ENCODE measurements at places on chromosomes 1 and 21. TPM values are rescaled to one million over a fixed set of nuclear protein-coding genes. Genes with fewer than 3 reads are reported as not detected.

DNA sequence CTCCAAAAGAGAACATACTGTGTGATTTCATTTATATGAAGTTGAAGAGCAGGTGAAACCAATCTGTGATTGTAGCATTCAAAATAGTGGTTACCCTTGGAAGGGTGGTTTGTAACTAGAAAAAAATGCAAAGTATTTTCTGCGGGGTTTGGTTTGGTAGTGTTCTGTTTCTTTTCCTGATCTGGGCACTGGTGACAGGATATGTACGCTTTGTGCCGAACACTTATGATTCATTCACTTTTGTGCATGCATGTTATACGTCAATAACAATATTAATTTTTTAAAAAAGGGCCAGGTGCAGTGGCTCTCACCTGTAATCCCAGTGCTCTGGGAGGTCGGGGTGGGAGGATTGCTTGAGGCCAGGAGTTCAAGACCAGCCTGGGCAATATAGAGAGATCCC, 63.8 kb downstream of the CD34 start:
- H3K4me1 ChIP-seq = peaks cover 62% of the 10 kb centered on the region
- H3K36me3 ChIP-seq = peaks cover 47% of the 10 kb centered on the region
- no peak overlapping the region for H3K4me3 ChIP-seq

GRCh38 chr1:92315766-92316599, 17.1 kb downstream of the RPAP2 start:
- H3K4me3 ChIP-seq = no peak overlapping the region
- H3K36me3 ChIP-seq = peaks cover 6% of the 10 kb centered on the region
- no peaks in the 10 kb centered on the region for H3K27me3 ChIP-seq
- H3K4me1 ChIP-seq = no peaks in the 10 kb centered on the region

DNA sequence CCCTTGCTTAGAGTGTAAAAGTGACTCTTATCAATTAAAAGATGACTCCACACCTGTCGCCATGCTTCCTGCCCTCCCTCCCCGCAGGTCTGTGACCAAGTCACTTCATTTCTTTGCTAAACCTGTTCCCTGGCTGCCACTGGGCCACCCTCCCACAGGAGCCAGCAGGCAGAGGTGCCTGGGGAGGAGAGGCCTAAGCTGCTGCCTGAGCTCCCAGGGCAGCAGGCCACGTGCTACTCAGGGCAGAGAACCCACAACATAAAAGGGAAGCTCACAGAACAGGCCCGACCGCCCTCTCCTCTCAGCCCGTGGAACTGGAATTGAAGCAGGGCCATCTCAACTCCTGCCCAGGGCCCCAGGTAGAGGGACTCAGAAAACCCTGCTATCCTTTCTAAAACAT, 4.9 kb downstream of the C1orf198 start:
- peaks cover 2% of the 10 kb centered on the region for H3K27me3 ChIP-seq
- peak overlapping the region; percentile 34 for H3K27ac ChIP-seq
- H3K4me3 ChIP-seq = peak overlapping the region; percentile 19
- peaks cover 55% of the 10 kb centered on the region for H3K36me3 ChIP-seq

- no peaks in the 10 kb centered on the region for H3K36me3 ChIP-seq
- H3K4me3 ChIP-seq = no peak overlapping the region
- DNase-seq = no peak
- peaks cover 5% of the 10 kb centered on the region for H3K27me3 ChIP-seq
Measured at GRCh38 chr1:99669821-99670220, 23.9 kb downstream of the PALMD start.

DNA sequence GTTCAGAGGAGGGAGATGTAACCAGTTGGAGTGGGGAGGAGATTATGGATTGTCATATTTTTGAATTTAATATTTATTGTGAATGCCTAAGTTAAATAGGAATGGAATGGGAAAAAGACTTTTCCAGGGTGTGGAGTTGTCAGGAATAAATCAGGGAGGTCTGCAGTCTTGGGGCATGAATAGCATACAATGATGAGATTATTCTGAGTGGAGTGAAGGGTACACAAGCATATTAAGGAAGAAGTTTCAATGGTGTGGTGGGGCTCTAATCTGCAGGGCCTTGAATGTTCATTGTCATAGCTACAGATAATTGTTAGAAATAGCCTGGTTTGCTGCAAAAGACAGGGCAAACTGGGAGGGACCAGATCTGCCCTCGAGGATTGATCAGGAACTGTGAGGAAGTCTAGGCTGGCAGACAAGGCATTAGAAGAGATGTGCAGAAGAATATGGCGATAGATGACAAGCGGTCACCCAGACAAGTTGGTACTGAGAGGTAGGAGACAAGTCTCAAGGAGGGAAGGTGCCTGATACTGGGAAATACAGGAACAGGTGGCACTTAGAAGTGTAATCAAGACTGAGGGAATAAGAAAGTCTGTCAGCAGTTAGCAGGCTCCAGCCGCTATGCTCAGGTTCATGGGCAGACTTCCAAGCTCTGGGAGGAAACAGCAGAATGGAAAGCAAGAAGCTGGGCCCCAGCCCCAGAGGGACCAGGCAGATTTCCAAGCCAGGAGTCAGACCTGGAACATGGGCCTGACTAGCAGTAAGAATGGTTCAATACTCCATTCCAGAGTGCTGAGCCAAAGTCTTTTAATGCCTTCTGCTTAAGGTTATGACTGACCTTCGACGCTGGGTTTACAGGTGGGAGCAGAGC, 20.9 kb upstream of the RGL1 start:
- no peak overlapping the region for H3K27ac ChIP-seq
- H3K27me3 ChIP-seq = peaks cover 1% of the 10 kb centered on the region
- peaks cover 6% of the 10 kb centered on the region for H3K36me3 ChIP-seq
- DNase-seq = peak; percentile 30

- no peak for DNase-seq
- H3K27me3 ChIP-seq = peaks cover 2% of the 10 kb centered on the region
- H3K36me3 ChIP-seq = no peaks in the 10 kb centered on the region
Measured at GRCh38 chr1:209377995-209378394, 205.5 kb upstream of the CAMK1G start.

DNA sequence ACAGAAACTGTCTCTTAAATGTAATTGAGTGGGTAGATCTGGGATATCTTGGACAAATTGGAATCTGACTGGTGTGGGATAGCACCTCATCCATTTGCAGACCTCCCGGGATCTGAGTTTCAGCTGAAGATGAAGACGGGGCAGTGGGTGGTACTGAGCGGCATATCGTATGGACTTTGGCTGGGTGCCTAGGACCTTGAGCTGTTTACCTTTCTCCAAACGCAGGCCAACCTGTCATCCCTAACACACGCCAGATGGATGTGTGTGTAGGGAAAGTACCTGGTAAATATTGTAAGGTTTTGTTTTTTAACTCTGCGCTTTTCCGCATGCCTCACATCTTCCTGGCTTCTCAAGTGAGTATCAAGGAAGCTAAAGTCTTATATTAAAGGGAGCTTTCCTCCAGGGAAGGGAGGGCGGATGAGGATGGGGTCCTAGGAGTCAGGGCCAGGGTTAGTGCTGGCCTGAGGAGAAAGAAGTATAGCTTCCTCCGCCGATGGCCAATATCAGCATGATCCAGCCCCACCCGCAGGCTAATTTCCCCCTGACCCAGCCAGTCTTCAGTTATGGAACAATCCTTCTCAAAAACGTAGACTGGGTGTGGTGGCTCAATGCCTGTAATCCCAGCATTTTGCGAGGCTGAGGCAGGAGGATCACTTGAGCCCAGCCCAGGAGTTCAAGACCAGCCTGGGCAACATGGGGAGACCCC, 26.2 kb downstream of the ATP8B2 start:
- peaks cover 21% of the 10 kb centered on the region for H3K36me3 ChIP-seq
- DNase-seq = no peak
- peaks cover 21% of the 10 kb centered on the region for H3K4me1 ChIP-seq
- peaks cover 2% of the 10 kb centered on the region for H3K27me3 ChIP-seq
- no peak overlapping the region for H3K27ac ChIP-seq

- H3K4me1 ChIP-seq = peaks cover 65% of the 10 kb centered on the region
- no peaks in the 10 kb centered on the region for H3K27me3 ChIP-seq
- H3K36me3 ChIP-seq = peaks cover 13% of the 10 kb centered on the region
- DNase-seq = no peak
- H3K4me3 ChIP-seq = peak overlapping the region; percentile 99
- H3K27ac ChIP-seq = peak overlapping the region; percentile 92
Measured at GRCh38 chr1:164562947-164563520, 4.0 kb downstream of the PBX1 start.

- H3K36me3 ChIP-seq = peaks cover 6% of the 10 kb centered on the region
- H3K27ac ChIP-seq = no peak overlapping the region
- no peak for DNase-seq
- no peak overlapping the region for H3K4me3 ChIP-seq
Measured at GRCh38 chr1:20666146-20666545, 5.0 kb upstream of the DDOST start.

DNA sequence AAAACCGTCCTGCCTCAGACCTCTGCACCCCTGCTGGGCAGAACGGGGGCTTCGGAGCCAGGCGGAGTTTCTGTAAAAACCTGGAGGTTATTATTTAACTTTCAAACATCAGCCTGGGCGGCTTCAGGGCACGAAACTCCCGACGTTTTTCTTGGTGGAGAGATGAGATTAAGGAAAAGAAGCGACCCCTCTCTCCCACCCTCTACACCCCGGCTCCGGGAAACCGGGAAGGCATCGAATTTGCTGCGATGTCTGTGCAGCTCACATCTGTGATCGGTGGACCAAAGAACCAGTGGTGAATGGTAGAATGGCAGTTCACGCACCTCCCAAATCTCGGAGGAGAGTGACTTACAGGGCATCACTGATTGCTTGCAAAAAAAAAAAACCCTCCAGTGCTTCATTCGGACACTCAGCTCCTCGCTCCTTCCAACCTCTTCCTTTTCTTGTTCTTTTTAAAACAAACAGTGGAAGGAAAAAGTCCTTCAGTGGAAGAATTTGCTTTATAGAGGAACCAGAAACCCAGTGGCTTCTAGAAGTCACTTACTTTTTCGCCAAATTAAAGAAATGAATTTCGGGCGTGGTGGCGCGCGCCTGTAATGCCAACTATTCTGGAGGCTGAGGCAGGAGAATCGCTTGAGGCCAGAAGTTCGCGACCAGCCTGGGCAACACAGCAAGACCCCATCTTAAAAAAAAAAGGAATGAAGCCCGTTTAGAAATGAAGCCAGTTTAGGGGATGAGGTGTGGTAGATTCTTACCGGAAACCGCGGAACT, 884 bp downstream of the PHACTR4 start:
- DNase-seq = peak; percentile 61
- peak overlapping the region; percentile 97 for H3K4me3 ChIP-seq
- H3K27ac ChIP-seq = peak overlapping the region; percentile 91
- H3K36me3 ChIP-seq = no peaks in the 10 kb centered on the region

DNA sequence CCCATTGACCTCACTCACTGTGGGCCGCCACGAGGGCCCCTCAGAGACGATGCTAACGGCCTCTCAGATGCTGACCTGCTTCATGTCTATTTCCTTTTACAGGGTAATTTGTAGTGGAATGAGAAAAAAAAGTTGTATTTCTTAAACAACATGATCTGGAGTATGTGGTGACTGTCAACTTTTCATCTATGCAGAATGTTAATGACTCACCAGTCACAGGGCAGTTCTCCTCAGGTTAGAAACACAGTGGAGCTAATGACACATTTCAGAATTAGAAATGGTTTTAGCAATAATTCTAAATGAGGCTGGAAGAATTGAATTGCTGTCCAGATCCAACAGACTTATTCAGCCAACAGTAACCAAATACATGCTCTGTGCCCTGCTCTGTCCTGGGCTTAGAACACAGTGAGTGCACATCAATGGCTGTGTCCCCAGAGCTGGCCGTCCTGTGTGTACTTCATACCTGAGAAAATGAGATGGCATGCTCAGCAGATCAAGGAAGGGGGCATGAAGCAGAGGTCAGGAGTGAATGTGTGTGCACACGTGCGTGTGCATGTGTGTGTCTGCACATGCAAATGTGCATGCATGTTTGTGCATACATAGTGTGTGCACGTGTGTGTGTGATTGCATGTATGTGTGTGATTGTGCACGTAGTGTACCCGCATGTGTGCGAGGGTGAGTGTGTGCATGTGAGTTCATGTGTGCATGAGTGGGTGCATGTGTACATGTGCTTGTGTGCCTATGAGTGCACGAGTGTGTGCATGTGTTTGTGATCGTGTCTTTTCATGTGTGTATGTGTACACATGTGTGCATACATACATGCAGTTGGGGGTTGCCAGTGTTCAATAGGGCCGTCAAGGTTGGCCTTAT, 145.3 kb downstream of the PCBP3 start:
- H3K27me3 ChIP-seq = peaks cover 45% of the 10 kb centered on the region
- DNase-seq = no peak
- no peak overlapping the region for H3K4me3 ChIP-seq
- no peaks in the 10 kb centered on the region for H3K36me3 ChIP-seq
- H3K27ac ChIP-seq = no peak overlapping the region

- H3K4me3 ChIP-seq = no peak overlapping the region
- H3K36me3 ChIP-seq = no peaks in the 10 kb centered on the region
Measured at GRCh38 chr1:201223852-201224665, 33.4 kb downstream of the IGFN1 start.

GRCh38 chr1:172661107-172661506, 2.2 kb downstream of the FASLG start:
- H3K27ac ChIP-seq = no peak overlapping the region
- peaks cover 38% of the 10 kb centered on the region for H3K4me1 ChIP-seq
- DNase-seq = no peak
- peaks cover 4% of the 10 kb centered on the region for H3K27me3 ChIP-seq
- H3K4me3 ChIP-seq = no peak overlapping the region

GRCh38 chr1:181674617-181675016, 191.3 kb downstream of the CACNA1E start:
- H3K4me1 ChIP-seq = no peaks in the 10 kb centered on the region
- H3K36me3 ChIP-seq = no peaks in the 10 kb centered on the region
- no peak overlapping the region for H3K27ac ChIP-seq
- no peak for DNase-seq
- H3K4me3 ChIP-seq = no peak overlapping the region

GRCh38 chr1:107016376-107016978, 40.0 kb upstream of the PRMT6 start:
- H3K36me3 ChIP-seq = no peaks in the 10 kb centered on the region
- peaks cover 37% of the 10 kb centered on the region for H3K4me1 ChIP-seq
- peak overlapping the region; percentile 78 for H3K4me3 ChIP-seq
- peak overlapping the region; percentile 29 for H3K27ac ChIP-seq
- no peak for DNase-seq

DNA sequence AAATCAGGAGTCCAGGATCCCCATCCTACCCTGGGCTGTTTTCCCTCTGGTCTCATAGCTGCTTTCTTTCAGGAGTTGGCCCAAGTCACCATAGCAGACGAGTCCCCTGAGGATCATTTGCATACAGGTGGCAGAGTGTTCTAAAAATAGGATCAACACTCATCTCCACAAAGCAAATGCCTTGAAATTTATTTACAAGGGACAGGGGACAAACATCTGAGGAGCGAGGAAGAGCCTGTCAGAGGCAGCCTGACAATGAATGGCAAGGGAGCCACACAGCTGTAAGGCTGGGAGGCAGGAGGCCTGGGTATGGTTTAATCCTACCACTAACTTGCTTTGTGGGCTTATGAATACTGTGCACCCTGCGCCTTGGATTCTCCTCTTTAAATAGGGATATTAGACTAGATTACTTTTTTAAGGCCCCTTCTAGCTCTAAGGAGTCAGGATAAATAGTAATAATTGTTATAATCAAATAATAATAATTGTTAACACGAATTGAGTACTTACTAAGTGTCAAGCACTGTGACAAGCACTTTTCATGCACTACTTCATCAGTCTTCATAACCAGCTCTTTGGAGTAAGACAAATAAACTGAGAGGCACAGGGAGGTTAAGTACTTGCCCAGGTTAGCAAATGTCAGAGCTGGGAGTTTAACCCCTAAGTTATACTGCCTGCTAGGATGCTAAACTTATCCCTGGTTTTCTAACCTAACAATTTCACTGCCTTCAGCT, 34.5 kb downstream of the RAB3B start:
- no peak overlapping the region for H3K4me3 ChIP-seq
- peaks cover 63% of the 10 kb centered on the region for H3K4me1 ChIP-seq

GRCh38 chr1:9626201-9626608, 25.3 kb upstream of the PIK3CD start:
- H3K27me3 ChIP-seq = peaks cover 1% of the 10 kb centered on the region
- no peak overlapping the region for H3K27ac ChIP-seq
- no peaks in the 10 kb centered on the region for H3K36me3 ChIP-seq
- no peak for DNase-seq
- peak overlapping the region; percentile 54 for H3K4me3 ChIP-seq

Gene LRRC53
- not detected for total RNA-seq

Gene OR10T2
- not detected for total RNA-seq

Gene CLCA4
- total RNA-seq = not detected

Gene OPTC
- not detected for total RNA-seq
